ENCODE measurements at places on chromosomes 3 and 15.

DNA sequence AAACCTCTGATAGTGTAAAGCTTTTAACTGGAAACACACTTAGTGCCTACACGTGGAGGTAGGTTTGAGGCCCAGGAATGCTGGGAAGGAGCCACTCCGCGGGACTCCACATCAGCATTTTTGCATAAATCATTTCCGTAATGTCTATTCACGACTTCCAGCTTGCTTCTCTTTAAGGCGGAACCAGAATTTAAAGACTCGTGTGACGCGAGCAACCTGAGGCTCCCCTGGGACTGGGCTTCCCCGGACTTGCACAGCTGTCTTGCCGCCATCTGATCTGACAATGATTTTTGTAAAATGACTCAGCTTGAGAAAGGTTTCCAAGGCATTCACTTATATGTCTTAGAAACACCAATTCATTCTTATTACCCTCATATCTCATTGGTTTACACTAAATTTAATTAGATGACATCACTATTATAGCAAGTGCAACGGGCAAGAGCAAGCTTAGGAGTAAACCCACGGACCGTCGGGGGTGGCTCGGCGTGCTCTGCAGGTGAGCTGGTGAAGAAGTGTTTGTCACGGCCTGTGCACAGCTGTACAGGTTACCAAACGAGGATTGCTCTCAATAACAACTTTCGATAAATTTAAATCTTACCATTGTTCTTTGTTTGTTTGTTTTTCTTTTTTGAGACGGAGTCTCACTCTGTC, 95.2 kb downstream of the CHSY1 start:
- DNase-seq = no peak

DNA sequence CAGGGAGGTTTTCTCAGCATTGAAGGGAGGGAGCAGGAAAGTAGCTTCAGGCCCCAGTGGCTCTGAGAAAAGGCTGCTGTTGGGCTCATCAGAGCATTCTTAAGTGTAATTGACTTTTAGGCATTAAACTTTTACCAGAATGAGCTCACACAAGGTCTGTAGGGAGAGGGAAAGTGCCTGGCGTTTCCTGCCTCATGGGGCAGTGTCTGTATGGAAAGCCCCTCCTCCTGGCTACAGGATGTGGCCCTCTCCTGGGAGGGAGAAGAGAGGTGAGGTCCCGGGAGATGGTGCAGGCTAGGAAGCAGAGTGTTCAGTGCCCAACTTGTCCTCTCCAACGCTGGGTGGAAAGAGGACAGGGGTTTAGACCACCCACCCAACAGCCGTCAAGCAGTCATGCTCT, 21.3 kb upstream of the SCN10A start:
- no peak for DNase-seq

GRCh38 chr15:71581398-71581930, 228.9 kb upstream of the NR2E3 start:
- DNase-seq = no peak

DNA sequence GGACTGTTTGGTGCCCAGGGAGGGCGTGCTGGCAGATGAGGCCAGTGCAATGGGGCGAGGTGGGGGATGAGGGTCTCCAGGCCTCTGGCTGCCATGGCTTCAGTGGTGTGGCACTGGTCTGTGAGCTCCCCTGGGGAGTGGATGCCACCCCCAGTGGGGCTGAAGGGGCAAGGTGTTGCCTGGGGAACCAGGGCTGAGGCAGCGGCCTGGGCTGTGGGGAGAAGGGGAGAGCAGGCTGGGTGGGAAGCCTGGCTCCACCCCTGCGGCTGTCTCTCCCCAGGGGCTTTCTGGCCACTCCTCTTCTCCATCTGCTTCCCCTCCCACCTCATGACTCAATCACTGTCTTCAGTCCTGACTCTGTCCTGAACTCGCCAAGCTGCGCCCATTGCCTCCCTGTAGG, 88.4 kb upstream of the TLE3 start:
- no peak for DNase-seq

DNA sequence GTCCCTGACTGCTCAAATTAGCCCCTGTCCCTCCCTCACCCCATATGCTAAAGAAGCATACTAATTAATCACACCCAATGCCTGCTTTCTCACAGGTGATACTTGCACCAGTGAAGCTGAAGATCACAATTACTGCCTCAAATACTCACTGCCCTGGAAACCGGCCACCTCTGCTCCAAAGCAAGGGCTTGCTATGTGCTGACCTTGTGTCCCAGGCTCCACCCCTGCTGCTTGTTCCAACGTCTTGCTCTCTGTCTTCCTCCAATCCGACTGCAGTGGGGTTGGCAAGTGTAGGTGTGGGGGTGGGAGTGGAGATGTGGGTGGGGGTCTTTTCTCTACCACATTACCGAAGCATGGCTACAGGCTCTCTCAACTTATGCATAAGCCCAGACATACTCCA, 55.7 kb upstream of the PSMD6 start:
- DNase-seq = no peak

- DNase-seq = no peak
These were observed 54.3 kb upstream of the ACP3 start for GRCh38 chr3:132262956-132263355.

GRCh38 chr3:154791611-154792010, 288.5 kb upstream of the MME start:
- DNase-seq = no peak

DNA sequence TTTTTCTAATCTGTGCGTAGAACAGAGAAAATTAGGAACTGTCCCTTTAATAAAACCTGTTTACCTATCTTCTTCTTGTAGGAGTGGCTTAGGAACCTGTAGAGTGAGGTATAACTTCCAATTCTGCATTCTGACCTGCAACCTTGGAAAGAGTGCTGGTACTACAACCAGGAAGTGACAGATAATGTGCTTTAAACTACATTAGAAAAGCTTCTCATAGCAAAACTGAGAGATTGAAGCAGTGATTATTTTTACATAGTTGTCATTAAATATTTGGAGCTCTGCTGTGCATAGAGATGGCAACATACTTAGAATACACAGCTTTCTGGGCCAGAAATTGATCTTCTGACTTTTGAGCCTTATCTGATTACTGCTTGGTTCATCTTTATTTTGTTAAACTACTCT, 50.4 kb upstream of the ZDHHC23 start:
- DNase-seq = no peak

DNA sequence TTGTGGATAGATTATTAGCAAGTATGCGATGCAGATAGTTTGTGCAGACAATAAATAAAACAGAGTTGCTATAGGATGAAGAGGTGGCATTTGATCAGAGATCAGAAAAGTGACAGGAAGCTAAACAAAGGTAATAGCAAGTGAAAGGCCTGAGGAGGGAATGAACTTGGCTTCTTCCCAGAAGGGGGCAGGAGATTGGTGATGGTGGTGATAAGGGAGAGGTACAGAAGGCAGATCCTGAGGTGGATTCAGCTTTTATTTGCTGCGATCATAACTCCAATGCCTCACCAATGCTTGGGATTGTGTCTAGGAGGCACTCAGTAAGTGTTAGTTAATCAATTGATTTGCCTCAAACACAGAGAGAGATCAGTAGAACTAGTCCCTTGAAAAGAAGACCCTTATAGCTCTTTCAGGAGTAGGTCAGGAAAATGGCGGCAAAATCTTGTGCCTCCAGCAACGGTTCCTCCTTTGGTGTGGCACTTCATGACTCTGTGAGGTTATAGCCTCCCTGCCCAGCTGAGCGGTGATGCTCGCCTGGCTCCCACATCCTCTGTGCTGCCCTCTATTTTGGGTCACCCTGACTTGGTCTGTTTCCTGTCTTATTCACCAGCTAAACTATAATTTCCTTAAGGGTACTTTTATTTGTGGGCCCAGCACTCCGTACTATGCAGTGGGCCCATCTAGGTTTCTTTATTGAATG, 37.5 kb downstream of the TGFBR2 start:
- DNase-seq = peak; percentile 49

- DNase-seq = no peak
These were observed 77.0 kb upstream of the PLSCR5 start for GRCh38 chr3:146682171-146682570.

GRCh38 chr15:68798346-68799094, 22.2 kb downstream of the ANP32A start:
- DNase-seq = no peak

- DNase-seq = no peak
These were observed 91.6 kb downstream of the SRGAP3 start for GRCh38 chr3:9157651-9158362.

- DNase-seq = peak; percentile 70
These were observed 25.1 kb downstream of the C3orf18 start for GRCh38 chr3:50542177-50543034.

GRCh38 chr15:35548435-35548834, 2.5 kb upstream of the DPH6 start:
- DNase-seq = no peak

GRCh38 chr3:9347887-9348286, 15.0 kb upstream of the THUMPD3 start:
- DNase-seq = no peak

DNA sequence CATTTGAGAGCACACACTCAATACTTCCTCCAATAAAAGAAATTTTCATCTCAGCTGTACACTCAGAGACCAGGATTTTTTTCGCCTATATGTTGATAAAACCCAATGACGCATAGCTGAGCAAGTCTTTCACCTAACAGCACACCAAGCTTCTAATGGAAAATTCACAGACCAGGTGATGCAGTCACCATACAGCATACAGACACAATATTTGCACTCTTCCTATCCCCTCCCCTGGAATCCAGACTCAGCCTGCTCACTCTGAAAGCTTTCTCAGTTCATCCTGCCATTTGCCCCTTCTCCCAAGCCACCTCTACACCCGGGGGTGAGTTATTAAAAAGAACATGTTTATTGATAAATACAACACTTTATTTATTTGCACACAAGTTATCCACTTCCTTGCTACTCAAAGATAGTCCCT, 1.7 kb downstream of the TBC1D5 start:
- no peak for DNase-seq

DNA sequence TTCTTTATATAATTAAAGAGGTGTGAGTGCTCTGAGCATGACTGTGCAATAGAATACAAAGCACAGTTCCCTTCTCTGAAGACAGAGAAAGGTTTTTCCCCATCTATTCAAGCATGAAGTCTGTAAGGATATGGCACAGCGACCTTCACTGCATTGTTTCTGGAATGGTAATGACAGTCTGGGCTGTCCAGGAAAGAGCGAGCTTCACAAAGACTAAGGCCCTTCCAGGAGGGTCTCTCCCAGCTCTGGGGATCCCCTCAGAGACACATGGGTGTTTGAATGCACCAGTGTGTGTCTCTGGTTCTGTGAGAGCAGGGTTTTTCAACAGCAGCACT, 179.9 kb upstream of the NR2E3 start:
- DNase-seq = no peak

DNA sequence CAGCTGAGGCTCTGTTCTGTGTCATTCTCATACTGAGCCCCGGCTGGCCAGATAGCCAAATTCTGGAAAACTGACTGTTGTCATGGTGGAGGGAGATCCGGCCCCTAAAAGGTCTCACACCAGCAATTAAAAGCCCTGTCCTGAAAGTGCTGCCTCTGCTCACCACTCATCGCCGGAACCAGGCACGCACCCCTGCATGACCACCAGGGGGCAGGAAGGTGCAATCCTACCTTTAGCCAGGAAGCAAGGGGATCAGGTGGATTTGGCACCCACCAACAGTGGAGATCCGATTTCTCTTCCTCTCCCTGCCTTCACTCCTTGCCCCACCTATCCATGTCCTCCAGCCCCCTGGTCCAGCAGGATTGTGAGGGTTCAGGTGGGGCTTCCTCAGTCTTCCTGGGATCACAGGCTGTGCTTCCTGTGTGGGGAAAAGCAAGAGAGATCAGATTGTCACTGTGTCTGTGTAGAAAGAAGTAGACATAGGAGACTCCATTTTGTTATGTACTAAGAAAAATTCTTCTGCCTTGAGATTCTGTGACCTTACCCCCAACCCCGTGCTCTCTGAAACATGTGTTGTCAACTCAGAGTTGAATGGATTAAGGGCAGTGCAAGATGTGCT, 16.1 kb upstream of the CACNA2D2 start:
- peak; percentile 80 for DNase-seq

All from stimulated activated CD4-positive, alpha-beta T cell treated with anti-CD3 and anti-CD28 coated beads, Interleukin-4, amount 100 ng/mL, for 24 hours (primary cell).